ENCODE measurements at places on chromosomes 3 and 15. TPM values are rescaled to one million over a fixed set of nuclear protein-coding genes. Genes with fewer than 3 reads are reported as not detected.

GRCh38 chr15:43547539-43547938, 30.1 kb downstream of the MAP1A start:
- no peak overlapping the region for H3K4me3 ChIP-seq
- H3K4me1 ChIP-seq = no peaks in the 10 kb centered on the region
- no peaks in the 10 kb centered on the region for H3K36me3 ChIP-seq
- no peak overlapping the region for H3K27ac ChIP-seq
- DNase-seq = no peak

GRCh38 chr3:17190353-17191078, 305.8 kb downstream of the PLCL2 start:
- peaks cover 3% of the 10 kb centered on the region for H3K36me3 ChIP-seq
- H3K27me3 ChIP-seq = no peaks in the 10 kb centered on the region
- no peak overlapping the region for H3K4me3 ChIP-seq
- no peak for DNase-seq
- H3K4me1 ChIP-seq = peaks cover 3% of the 10 kb centered on the region

Gene LINGO1
- total RNA-seq = 1.9 TPM

Gene CHRNA5
- 0.84 TPM for total RNA-seq

Gene RTP3
- total RNA-seq = not detected

Measured in aorta (tissue), 5 donors.